Substantia nigra (tissue), 51 donors: ENCODE measurements at places on chromosomes 1 and 21.

GRCh38 chr1:218366322-218367052 lies 21.4 kb downstream of the TGFB2 start:
- no peak for DNase-seq

- no peak for DNase-seq
Measured at GRCh38 chr1:94531664-94532063, 9.9 kb downstream of the F3 start.

DNA sequence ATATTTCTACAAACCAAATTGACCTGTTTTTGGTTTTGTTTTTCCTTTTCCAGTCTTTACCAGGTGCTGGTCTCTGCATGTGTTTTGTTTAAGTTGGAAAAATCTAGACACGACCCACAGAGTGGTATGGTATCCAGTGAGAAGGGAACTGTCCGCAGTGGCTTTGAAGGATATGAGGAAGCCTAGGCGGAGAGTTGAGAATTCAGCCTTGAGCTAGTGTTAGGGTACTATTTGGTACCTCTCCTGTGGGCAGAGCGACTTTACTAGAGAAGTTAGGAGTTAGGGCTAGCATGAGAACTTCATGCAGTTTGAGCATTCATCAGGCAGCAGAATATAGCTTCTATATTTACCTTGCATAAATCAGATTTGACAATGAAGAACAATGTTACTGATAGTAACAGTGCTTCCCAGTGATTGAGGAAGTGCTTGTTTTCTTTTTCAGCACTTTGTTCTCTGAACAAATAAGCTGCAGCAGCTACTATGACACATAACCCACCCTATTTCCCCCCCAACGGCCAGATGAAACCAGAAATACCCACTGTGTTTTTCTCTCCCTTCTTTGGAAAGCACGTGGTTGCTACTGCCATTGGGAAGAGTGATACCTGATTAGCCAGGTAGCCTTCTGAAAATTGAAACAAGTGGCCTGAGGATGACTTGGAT lies 19.0 kb downstream of the MRPS6 start:
- no peak for DNase-seq

DNA sequence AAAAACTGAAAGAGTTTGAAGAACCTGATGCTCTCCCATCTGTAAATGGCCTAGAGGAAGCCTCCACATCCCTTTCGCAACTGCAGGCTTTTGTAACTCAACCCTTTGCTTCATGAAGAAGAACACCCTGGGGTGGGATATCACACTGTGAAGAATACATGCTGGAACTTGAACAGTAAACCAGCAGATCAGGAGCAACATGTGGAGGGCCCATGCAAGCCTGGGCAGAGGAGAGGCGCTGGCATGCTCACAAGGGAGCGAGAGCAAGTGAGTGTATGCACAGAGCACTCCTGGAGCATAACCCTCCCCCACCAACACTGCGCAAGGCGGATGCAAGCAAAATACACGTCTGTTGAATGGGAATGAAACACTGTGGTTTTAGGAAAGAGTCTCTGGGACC lies 24.6 kb upstream of the SPAG17 start:
- no peak for DNase-seq

GRCh38 chr1:162671664-162672410 lies 39.6 kb downstream of the DDR2 start:
- no peak for DNase-seq

GRCh38 chr1:66527686-66528085 lies 6.3 kb upstream of the SGIP1 start:
- no peak for DNase-seq

- no peak for DNase-seq
Measured at GRCh38 chr1:60126723-60127122, 53.2 kb upstream of the C1orf87 start.

GRCh38 chr1:89581859-89582258 lies 51.1 kb upstream of the LRRC8C start:
- no peak for DNase-seq

DNA sequence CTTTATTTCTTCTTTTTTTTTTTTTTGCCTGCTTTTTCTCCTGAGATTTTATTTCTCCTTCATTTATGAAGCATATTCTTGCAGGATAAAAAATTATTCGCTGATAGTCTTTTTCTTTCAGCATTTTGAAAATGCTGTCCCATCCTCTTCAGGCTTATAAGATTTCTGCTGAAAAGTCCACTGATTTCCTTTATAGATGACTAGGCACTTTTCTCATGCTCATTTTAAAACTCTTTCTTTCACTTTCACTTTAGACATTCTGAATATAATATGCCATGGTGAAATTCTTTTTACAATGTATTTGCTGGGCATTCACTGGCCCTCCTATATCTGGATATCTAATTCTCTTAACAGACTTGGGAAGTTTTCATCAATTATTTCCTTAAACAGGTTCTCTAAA lies 25.5 kb upstream of the GTF2B start:
- no peak for DNase-seq

- no peak for DNase-seq
Measured at GRCh38 chr1:184988506-184988905, 14.2 kb upstream of the NIBAN1 start.

DNA sequence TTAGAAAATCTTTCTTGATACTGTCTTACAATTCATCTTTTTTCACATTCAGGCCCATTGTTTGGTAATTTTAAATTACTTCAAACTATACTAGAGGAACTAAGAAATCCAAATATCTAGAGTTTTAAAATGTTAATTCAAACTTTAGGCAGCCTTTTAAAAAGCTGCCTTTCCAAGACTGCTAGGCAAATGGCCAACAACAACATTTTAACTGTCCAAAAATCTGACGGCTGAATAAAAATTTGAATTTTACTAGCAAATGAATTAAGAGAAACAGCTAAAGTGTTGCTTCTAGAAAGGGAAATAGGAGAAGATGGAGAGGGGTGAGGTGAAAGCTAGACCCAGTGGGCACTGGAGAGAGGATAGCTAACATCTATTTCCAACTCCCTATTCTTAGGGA lies 17.2 kb downstream of the DPYD start:
- DNase-seq, result no peak

- DNase-seq, result peak; percentile 70
Measured at GRCh38 chr1:112956544-112957132, 642 bp upstream of the SLC16A1 start.
